ENCODE measurements at places on chromosomes 5 and 9. TPM values are rescaled to one million over a fixed set of nuclear protein-coding genes. Genes with fewer than 3 reads are reported as not detected.

GRCh38 chr5:104843822-104844221 is 1281.2 kb upstream of the NUDT12 start:
- H3K27me3 ChIP-seq, result no peaks in the 10 kb centered on the region
- DNase-seq, result no peak

GRCh38 chr9:4964540-4964939 is 20.5 kb upstream of the JAK2 start:
- no peak overlapping the region for H3K27ac ChIP-seq
- no peaks in the 10 kb centered on the region for H3K27me3 ChIP-seq
- DNase-seq, result no peak
- no peak overlapping the region for H3K4me3 ChIP-seq

- no peaks in the 10 kb centered on the region for H3K36me3 ChIP-seq
- no peak overlapping the region for H3K4me3 ChIP-seq
- DNase-seq, result no peak
These were observed 16.6 kb upstream of the MLANA start for GRCh38 chr9:5874048-5874447.

DNA sequence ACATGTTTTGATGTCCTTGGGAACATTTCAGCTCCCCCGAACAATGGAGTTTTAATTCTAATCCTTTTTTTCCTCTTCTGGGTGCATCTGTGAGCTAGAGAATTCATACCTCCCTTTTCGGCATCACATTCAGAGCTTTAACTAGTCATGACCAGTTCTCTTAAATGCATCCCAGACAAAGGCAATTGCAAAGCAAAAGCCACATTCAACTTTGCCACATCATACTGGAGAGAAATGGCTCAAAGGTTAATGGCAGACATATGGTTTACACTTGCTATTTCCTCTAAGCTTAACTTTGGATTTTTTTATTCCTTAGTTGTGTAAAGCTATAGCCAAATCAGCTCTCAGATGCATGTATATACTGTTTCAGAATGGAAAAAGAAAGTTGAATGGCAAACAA is 153.3 kb downstream of the ESM1 start:
- no peaks in the 10 kb centered on the region for H3K36me3 ChIP-seq
- H3K4me1 ChIP-seq, result no peaks in the 10 kb centered on the region
- H3K27ac ChIP-seq, result no peak overlapping the region
- H3K27me3 ChIP-seq, result no peaks in the 10 kb centered on the region
- DNase-seq, result no peak

Gene ADCY2
- 0.28 TPM for total RNA-seq

Gene RNF145
- 132 TPM for total RNA-seq

All from A673 (cell line).